ENCODE measurements at places on chromosomes 7 and 10.

GRCh38 chr10:80861882-80862281 is 324.2 kb downstream of the SH2D4B start:
- DNase-seq = no peak

DNA sequence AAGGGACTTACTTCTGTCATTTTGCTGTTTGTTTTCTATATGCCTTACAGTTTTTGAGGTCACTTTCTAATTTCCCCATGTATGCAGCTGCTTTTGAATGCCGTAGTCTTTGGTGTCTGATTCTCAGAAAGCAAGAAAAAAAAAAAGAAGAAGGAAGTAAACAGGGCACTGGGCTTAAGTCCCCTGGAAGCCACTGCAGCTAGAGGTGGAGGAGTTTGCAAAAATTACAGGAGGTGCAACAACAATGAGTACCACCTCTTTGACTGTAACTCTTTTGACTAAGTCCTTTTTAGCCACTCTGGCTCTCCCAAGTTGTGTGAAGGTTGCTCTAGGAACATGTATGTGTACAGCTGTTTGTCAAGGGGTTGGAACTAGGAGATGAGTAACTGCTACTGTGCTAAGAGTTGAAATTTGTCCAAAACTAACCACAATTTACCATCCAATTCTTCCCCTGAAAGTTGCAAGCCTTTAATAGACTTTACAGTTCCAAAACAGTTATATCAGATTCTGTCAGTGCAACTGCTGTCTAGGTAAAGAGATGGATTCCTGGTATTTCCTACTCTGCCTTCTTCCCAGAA is 588.0 kb upstream of the LRRN3 start:
- no peak for DNase-seq

DNA sequence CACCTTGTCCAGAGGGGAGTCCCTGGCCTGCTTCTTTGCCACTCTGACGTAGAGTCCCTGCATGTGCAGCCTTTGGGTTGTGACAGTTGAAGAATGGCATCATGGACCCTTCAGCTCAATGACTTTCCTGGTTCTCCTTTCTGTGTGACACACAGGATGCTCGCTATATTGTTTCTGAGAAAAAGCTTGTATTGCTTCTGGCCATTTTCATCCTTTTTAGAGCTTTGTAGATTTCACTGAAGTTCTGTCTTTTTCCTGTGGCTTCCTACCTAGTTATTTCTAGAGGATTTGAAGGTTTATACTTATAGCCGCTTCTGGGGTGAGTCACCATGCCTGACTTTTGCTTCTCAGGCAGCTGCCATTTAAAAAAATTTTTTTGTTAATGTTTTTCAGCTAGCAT is 27.0 kb downstream of the SND1 start:
- DNase-seq = no peak

DNA sequence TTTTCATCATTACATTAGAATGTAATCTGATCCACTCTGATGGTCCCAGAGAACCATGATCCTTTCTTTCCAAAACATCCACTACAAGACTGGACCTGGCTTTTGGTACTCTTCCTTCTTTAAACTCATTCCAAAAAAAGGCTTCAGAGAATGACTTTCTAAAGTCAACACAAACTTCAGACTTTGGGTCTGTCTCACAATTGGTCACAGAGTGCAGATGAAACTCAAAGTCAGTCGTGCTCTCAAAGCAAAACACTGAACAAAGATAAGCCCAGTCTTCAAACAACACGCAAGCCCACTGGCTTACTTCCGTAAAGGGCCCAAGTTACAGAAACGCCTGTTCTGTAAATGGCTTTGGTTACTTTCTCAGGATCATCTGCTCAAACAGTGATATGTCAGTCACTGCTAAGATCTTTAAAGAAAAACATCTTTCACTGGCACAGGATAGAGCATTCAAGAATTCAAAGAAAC is 250.9 kb upstream of the MKLN1 start:
- DNase-seq = no peak

DNA sequence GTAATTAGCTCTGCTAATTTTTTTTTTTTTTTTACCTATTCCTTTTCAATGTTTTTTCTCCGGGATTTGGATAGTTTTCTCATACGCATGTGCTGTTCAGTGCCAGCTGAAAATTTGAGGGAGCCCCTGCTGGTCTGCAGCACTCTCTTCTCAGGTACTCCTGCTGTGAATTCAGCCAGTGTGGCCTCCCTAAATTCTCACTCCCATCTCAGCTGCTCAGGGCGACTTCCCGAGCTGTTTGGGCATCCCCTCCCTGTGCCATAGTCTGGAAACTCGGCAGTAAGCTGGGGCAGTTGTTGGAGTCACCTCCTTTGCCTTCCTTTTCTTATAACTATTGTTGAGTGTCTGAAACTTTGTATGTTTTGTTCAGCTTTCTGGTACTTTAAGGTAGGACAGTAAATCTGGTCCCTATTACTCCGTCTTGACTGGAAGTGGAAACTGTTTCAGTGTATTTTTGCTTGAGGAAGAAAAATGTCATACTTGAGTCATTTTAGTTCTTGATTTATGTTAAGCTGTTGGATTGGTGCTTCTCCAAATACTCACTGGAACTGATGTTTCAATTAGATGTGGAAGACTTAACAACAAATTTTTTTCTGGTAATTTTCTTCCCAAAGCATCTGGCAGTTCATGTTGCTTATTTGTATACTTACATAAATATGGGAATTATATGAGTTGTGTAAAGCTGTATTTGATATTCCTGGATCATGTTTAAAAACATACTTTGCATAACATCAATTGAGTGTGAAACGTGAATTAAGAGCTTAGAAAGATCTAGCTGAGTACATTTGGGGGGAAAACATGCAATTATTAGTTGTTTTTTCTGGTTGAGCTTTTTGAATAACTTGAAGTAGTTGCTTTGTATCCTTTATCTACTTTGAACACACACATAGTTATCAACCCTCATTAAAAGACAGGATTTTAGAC is 33.7 kb downstream of the MINPP1 start:
- DNase-seq = no peak

DNA sequence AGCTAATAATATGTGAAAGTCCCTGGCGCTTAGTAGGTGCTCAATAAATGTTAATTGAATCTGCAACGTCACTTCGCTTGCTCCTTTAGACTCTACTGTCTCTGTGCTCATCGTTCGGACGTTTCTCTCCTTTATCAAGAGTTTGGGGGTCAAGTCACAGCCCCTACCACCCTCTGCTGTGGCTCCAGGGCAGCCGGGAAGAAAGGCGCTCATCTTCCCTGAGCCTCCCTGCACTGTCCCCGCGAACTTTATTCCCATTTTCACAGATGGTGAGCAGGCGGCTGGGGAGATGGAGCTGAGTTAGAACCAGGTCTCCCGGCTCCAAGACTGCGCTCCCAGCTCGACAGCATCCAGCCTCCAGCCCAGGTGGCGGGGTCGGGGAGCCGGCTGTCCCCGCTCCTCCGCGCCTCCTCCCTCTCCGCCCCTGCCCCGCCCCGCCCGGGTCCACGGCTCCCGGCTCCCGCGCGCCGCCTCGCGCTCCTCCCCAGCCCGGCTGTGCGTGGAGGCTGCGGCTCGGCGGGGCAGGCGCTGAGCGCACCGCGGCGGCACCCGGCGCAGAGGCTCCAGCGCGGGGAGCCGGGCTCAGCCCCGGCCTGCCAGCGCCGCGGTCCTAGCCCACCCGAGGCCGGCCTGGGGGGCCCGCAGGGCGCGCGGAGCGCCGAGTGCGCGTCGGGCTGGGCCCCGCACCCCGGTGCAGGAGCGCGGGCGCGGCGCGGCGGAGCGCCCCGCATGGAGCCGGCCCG is at the start of gene CLEC2L:
Gene CLEC2L, plus strand, starts transcription at position 487 of the 743 bp plus-strand sequence. Its CDS starts 243 bp downstream, at position 730.
- peak; percentile 42 for DNase-seq

DNA sequence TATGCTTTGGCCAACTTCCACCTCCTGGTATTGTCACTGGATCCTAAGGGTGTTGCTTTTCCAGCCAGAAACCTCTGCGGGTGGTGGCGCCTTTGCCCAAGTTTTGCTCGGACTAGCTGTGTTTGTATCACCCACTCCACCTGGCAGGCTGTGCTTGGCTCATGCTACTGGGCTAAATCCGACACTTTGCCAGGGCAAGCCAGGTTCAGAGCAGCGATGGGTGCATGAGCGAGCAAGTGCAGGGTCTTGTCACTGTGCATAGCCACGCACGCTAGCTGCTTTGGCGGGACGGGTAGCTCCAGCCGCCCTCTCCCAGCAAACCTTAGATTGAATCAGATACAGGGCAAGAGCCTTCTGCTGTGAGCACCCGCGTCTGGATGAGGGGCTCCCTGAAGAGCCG is 737.5 kb downstream of the PCDH15 start:
- DNase-seq = no peak

GRCh38 chr7:32761451-32762205 is 129.9 kb downstream of the KBTBD2 start:
- DNase-seq = no peak

- DNase-seq = no peak
Measured at GRCh38 chr7:88191911-88192310, 27.9 kb downstream of the SRI start.

- DNase-seq = no peak
Measured at GRCh38 chr7:28536259-28536658, 123.9 kb downstream of the CREB5 start.

DNA sequence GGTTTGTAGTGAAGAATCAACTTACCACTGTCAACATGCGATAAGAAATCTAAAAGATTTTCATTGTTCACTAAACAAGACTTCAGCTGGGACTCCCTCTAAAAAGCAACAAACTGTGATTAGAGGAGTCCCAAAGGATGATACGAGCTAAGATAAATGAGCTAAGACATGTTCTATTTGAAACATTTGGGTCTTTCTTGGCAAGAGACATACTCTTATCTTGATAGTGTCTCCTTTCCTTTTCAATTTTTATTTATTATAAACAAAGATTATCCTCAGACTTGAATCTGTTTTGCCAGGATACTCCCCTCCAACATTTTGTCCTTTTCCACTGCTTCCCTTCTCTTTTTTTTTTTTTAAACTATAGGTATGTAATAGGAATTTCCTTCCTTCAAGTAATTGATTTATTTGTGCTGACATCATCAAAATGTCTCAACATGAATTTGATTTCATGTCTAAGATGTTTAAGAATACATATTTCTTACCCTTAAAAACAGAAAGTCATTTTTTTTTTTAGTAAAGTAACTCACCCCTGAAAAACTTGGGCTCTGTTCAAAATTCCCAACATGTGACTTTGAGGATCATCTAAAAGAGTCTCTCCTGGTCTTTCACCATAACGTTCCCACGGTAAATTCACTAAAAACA is 158.4 kb upstream of the NRP1 start:
- no peak for DNase-seq

DNA sequence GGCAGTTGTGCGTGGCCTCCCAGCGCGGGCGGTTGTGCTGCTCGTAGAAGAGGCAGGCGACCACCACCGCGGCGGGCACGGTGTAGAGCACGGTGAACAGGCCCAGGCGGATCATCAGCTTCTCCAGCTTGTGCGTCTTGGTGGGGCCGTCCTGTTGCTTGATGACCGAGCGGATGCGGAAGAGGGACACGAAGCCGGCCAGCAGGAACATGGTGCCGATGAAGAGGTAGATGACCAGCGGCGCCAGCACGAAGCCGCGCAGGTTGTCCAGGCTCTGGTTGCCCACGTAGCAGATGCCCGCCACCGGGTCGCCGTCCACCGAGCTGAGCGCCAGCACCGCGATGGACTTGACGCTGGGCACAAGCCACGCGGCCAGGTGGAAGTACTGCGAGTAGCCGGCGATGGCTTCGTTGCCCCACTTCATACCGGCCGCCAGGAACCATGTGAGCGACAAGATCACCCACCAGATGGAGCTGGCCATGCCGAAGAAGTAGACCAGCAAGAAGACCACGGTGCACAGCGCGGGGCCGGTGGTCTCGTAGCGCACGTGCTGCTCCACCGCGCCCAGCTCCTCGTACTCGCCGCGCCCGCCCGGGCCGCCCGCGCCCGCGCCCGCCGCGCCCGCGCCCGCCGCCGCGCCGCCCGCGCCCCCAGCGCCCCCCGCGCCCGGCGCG is 2.2 kb downstream of the FZD8 start:
- DNase-seq = peak; percentile 35

- no peak for DNase-seq
Measured at GRCh38 chr7:17557251-17557671, 258.8 kb downstream of the AHR start.

DNA sequence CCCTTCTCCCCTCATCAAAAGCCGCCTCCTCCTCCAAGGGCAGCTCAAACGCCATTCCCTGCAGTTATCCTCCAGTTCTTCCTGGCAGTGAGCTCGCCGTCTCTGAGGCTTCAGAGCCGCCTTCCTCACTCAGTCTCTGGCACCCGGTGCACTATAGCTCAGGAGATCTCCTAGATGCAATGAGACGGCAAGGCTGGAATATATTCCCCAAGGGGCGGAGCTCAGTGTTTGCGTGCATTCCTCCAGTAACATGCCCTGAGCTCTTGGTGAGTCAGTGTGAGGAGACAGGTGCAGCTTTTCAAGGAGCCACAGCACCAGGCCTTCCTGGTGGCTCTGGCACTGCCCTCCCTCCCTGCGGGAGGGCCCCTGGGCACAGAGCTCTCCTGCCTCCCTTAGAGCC is 512.6 kb upstream of the FOXK1 start:
- DNase-seq = no peak

DNA sequence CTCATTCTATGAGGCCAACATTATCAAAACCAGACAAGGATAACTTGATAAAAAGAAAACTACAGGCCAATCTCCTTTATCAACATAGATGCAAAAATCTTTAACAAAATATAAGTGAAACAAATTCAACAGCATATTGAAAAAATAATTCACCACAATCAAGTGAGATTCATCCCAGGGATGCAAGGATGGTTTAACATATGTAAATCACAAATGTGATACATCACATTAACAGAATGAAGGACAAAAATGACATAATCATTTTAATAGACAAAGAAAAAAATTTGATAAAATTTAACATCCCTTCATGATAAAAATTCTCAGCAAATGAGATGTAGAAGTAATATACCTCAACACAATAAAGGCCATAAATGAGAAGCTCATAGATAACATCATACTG is 53.8 kb downstream of the TCAF1 start:
- DNase-seq = no peak
